Sciatic nerve (tissue), 2 donors: ENCODE measurements at places on chromosomes 13 and 19.

DNA sequence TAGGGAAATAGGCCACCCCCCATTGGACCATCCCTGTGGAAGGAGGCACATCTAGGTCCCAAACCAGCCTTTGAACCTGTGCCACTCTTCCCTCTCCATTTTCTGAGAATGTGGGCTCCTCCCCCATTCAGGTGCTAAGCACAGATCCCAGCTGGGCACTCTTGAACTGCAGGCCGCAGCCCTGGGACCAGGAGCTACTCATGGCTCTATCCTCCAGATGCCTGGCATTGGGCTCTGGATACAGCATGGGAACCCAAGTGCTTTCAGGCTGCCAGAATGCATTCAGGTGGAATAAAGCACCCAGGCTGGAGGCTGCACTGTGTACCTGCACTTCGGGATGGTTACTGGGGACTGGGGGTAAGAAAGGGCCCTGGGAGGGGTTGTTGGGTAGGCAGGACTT lies 1372.3 kb upstream of the SPRY2 start:
- DNase-seq: no peak

- no peak for DNase-seq
These were observed 1765.8 kb downstream of the SLITRK1 start for GRCh38 chr13:82116422-82116989.

GRCh38 chr13:107531816-107532215 lies 683.5 kb downstream of the LIG4 start:
- no peak for DNase-seq

DNA sequence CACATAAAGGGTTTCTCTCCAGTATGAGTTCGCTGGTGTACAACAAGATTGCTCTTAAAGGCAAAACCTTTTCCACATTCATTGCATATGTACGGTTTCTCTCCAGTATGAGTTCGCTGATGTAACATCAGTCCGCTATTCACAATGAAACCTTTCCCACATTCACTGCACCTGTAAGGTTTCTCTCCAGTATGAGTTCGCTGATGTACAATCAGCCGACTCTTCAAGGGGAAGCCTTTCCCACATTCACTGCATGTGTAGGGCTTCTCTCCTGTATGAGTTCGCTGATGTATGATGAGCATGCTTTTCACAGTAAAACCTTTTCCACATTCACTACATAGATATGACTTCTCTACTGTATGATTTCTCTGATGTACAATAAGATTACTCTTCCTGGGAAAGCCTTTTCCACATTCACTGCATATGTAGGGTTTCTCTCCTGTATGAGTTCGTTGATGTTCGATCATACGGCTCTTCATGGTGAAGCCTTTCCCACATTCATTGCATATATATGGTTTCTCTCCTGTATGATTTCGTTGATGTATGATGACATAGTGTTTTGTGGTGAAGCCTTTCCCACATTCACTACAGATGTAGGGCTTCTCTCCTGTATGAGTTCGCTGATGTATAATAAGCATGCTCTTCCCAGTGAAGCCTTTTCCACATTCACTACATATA lies 6.0 kb upstream of the ZNF614 start:
- DNase-seq: no peak

- DNase-seq: no peak
These were observed 13.3 kb downstream of the EXOC3L2 start for GRCh38 chr19:45231891-45232290.

GRCh38 chr13:84917252-84917878 lies 881.9 kb downstream of the SLITRK6 start:
- DNase-seq: no peak

- no peak for DNase-seq
These were observed 284.9 kb downstream of the KLF12 start for GRCh38 chr13:73849292-73849691.

- DNase-seq: no peak
These were observed 13.6 kb upstream of the ZNF14 start for GRCh38 chr19:19746286-19747213.

GRCh38 chr13:65937251-65937650 lies 1292.9 kb downstream of the PCDH9 start:
- no peak for DNase-seq

GRCh38 chr13:36131222-36131930 lies at the start of gene DCLK1:
TSS of gene DCLK1 (minus strand) at chr13:36131382.
- DNase-seq: peak; percentile 85

DNA sequence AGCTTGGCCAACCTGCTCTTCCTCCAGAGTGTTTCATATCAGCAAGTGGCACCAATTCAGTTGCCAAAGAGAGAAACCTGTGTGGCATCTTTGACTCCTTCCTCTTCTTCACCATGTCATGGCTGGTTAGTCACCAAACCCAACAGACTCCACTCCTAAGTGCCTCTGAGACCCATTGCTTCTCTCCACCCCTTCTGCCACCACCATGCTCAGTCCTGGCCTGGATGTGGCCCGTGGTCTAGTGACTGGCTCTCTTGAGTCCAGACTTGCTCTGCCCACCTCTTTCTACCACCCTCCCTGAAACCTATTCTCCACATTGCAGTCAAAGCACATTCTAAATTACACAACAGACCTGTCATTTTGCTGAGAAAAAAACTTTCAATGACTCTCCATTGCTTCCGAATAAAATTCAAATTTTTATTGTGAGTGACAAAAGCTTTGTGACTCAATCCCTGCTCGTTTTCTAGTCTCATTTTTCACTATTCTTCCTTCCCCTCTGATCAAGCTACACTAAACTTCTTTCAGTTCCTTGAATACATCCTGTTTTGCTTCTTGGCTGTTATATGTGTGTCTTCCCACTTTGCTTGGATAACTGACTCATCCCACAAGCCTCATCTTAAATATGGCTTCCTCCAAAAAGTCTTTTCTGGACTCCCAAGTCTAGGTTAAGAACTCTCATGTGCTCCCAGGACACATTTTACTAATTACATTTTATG lies 12.0 kb upstream of the TNFSF11 start:
- no peak for DNase-seq

DNA sequence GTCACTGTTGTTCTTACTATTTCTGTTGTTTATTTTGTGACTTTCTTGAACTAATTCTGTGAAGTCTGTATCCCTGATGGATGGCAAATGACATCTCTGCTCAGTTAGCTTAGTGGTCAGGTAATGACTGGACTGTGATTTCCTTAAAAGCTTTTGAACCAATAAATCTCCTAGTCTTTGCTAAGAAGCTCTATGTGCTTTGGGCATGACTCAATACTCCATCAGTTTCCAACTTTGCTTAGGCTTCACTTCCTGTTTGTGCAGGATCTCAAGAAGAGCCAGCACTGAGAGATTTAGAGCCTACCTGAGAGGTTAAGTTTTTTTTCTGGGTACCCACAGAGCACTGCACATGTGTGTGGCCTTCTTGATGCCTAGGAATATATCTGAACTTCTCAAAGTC lies 329.7 kb upstream of the HTR2A start:
- DNase-seq: no peak

DNA sequence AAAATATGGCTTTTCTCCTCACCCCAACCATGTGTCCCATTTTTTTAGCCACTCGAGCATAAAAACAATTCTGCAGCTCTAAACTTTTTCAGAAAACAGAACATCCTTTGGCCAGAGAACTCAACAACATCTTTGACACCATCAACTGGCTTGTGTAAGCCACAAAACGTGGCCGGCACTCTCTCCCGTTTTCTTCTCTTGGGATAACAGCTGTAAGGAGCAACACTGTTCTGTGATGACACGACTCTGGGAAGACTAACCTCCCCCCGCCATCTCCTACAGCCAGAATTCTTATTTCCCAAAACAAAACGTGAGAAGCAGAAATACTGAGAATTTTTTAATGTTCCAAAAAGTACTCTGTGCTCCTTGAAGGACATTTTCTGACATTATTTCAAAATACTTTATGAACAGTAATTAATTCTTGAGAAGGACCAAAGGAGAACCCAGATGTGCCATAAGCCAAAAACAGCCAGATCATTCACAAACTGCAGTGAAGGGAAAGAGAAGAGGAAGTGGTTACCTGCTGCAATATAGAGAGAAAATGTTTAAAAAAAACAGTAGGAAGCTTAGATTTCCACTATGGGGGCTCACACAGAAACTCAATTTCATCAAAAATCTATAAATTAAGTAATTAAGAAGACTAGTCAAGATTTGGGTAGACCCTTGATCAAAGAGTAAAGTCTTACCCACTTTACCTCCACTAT lies 25.8 kb downstream of the COL4A1 start:
- DNase-seq: no peak

- DNase-seq: no peak
These were observed 194.0 kb upstream of the NBEA start for GRCh38 chr13:34748073-34748472.

- no peak for DNase-seq
These were observed 1374.8 kb downstream of the PCDH9 start for GRCh38 chr13:65855242-65855805.

DNA sequence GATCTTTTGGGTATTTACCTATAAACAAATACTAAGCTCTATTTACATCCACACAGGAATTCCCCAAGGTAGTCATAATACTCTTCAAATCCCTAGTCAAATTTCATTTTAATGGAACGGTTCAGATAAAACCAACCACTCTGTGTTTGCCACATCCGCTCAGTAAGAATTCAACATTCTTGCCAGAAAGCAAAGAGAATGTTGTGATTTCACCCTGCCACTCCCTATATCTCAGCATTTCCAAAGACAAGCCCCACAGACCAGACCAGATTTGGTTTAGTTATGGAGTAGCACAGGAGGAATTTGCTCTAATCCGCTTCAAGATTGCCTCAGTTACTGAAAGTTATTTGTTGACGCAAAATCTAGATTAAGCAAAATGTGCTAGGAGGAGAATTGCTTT lies 105.6 kb upstream of the SERP2 start:
- DNase-seq: no peak

DNA sequence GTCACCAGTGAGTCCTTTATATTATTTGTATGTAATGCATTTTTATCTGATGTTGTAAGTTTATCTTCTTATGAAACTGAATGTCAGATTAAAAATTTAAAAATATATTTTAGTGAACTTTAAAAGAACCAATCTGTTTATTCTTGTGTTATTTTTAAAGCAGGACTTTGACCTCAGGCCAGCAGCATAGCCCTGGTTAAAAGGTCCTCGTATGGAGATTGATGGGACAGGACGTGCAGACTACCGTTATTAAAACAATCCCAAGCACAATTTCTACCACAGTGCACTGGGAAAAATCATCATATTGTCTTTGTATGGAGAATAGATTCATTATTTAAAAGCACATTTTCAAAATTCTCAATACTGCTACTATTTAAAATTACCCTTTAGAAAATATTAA lies 573.8 kb upstream of the ARGLU1 start:
- no peak for DNase-seq

DNA sequence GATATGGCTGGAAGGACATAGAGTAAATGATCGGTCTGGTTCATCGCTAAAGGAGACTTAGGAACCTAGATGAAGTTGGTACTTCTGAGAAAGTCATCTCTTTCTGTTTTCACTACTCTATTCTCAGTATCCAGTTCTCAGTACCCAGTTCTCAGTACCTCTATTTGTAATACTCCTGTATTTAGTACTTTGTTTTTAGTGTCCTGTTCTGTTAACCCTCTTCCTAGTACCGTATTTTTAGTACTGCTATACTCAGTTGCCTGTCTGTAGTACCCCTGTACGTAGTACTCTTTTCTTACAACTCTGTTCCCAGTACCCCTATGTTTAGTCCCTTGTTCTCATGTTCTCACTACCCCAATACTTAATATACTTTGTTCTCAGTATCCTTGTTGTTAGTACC lies 1.2 kb downstream of the RFXAP start:
- no peak for DNase-seq
